Activated CD8-positive, alpha-beta memory T cell treated with anti-CD3 and anti-CD28 coated beads, Interleukin-2, amount 50 U/mL, for 48 hours (primary cell): ENCODE measurements at places on chromosomes 3 and 15.

DNA sequence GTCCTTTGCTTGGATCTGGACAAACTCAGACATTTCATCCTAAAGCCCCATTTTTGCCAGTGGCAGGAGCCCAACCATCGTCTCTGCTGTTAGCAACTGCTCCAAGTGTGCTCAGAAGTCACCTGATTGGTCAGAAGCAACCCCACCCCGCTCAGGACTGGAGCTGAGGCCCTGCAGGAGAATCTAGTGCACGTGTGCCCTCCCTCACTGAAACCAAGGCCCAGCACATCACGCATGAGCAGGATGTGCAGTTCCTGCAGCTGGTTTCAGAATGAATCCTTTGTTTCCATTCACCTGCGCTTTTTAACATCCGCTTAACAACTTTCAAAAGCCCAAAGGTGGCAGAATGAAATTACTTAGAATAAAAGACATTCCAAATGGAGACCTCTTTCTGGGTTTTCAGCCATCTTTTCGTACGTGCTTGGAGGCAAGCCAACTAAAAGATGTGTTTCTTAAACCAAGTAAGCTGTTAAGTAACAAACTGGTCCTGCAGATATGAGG lies 81.2 kb downstream of the SRGAP3 start:
- DNase-seq, result peak; percentile 65

- no peak for DNase-seq
These were observed 4.3 kb downstream of the ATP6V1A start for GRCh38 chr3:113751141-113751540.

DNA sequence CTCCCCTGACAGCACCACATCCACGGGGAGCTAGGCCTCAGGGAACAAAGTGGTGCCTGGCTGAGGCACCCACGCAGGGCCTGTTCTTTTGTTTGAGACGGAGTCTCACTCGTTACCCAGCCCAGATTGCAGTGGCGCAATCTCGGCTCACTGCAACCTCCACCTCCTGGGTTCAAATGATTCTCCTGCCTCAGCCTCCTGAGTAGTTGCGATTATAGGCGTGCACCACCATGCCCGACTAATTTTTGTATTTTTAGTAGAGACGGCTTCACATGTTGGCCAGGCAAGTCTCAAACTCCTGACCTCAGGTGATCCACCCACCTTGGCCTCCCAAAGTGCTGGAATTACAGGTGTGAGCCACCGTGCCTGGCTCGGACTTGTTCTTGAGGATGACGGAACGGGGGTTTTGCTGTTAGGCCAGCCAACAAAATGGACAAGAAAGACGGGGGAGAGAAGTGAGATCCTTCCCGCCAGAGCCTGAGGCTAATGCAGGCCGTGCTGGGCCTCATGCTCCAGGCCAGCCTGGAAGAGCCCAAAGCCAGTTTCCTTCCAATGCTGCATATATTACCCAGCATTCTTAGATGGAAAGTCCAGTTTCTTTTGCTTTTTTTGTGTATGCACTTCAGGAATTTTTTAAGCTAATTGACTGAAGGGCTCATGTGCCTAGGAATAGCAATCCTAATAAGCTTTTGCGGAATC lies 28.1 kb upstream of the FURIN start:
- no peak for DNase-seq

- DNase-seq, result no peak
These were observed 221.3 kb downstream of the DTWD1 start for GRCh38 chr15:49842031-49842730.

GRCh38 chr15:100468285-100468684 lies 60.5 kb downstream of the CERS3 start:
- DNase-seq, result no peak

GRCh38 chr3:173730391-173730790 lies 332.8 kb downstream of the NLGN1 start:
- DNase-seq, result no peak

DNA sequence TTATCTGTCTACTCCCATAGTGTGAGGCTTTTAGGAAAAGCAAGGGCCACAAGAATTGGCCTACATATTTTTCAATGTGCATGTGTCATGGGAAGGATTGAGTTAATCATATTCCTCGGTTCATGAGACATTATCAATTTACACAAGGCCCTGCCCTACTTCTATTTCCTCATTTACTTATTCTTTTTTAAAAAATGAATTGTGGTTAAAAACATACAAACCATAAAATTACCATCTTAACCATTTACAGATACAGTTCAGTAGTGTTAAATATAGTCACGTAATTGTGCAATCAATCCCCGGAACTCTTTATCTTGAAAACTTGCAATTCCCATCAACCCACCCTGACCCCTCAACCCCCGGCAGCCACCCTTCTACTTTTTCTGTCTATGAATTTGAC lies 284.0 kb upstream of the GADL1 start:
- DNase-seq, result no peak

DNA sequence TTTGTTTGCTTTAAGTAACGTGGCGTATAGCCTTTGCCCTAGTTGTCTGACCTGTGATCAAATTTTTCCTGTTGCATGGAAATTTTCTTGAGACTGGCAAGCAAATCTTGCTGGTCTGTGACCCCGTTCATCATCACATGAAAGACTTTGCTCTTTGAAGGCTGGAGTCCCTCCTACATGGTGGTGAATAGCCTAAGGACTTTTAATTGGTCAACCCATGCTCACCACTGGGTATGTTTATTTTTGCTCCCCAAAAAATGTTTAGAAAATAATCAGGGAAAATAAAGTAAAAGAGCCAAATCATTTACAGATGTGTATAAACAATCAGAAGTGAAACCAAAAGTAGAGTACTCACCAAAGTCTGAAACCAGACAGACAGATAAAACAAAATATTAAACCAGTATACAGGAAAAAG lies 1075.3 kb upstream of the ALCAM start:
- no peak for DNase-seq

GRCh38 chr3:172782235-172782634 lies 31.7 kb downstream of the ECT2 start:
- DNase-seq, result no peak

GRCh38 chr15:73763931-73764330 lies 10.8 kb upstream of the INSYN1 start:
- DNase-seq, result no peak

- DNase-seq, result no peak
These were observed 7.1 kb downstream of the THBS1 start for GRCh38 chr15:39587731-39588530.

GRCh38 chr15:49887659-49888322 lies 231.2 kb downstream of the ATP8B4 start:
- no peak for DNase-seq
